ENCODE measurements at places on chromosomes 16 and 17.

DNA sequence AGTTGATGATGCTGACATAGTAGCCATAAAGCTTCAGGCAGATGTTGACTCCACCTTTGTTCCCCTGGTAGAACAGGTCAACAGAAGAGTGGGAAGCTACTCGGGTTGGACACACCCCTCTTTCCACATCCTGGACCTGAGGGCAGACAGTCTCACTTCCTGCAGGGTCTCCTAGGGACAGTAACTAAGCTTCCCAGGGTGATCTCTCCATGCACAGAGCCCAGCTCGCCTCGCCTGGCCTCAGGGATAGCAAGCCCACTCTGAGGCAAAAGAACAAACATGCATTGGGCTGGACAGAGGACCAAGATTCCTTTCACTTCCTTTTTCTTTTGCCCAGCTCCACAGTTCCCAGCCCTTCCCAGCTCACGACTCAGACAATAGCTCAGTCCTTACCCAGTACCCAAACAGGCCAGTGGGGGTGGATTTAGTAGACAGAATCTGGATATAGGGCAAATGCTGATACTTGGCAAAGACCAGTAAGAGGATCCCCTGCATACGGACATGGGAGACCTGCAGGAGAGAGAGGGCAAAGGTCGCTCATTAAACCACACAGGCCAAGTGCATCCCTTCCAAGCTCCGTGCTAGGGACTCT is 7.0 kb downstream of the INPP5K start:
- DNase-seq: no peak

DNA sequence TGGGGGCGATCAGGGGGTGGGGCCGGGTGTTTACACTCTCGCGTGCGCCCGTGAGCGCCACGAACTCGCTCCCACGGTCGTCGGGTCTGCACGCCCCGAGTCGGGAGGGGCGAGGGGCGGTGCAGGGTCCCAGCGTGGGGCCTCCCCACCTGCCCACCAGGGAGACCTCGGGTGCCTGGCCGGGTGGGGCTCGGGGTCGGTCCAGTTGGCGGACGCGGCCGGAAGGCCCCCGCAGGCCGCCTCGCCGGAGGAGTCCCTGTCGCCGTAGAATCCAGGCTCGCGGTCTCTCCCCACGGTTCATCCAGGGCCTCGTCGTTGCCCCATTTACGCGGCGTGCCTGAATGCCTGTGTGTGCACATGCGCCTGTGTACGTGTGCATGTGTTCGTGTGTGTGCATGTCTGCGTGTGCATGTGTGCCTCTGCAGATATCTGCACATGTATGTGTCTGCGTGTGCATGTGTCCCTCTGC is 510 bp upstream of the RAB40B start:
- DNase-seq: no peak

- no peak for DNase-seq
These were observed 86.7 kb downstream of the ZFHX3 start for GRCh38 chr16:72961115-72961832.

GRCh38 chr16:68267612-68268405 is 3.5 kb downstream of the SLC7A6 start:
- DNase-seq: no peak

GRCh38 chr17:77498791-77499698 is 358.3 kb downstream of the SEC14L1 start:
- no peak for DNase-seq

- no peak for DNase-seq
These were observed 417.2 kb upstream of the C16orf82 start for GRCh38 chr16:26649381-26650045.

DNA sequence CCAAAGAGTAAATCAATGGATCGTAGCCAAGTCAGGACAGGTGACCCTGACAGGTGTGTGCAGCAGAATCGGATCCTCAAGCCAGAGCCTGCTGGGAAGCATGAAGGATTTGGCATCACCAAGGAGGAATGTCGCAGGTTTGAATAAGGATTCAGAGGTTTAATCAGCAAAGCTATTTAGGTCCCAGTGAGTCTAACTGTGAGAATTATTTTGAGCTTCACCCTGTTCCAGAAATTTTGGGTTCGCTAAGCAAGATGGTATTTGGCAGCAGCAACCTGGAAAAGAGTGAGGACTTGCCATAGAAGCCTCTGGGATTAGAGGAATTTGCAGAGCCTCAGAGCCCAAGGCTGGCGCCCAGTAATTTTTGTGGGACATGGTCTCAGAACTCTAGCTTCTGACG is 173.0 kb downstream of the CCDC182 start:
- DNase-seq: no peak

- no peak for DNase-seq
These were observed 30.6 kb upstream of the CNTNAP4 start for GRCh38 chr16:76246587-76246986.

DNA sequence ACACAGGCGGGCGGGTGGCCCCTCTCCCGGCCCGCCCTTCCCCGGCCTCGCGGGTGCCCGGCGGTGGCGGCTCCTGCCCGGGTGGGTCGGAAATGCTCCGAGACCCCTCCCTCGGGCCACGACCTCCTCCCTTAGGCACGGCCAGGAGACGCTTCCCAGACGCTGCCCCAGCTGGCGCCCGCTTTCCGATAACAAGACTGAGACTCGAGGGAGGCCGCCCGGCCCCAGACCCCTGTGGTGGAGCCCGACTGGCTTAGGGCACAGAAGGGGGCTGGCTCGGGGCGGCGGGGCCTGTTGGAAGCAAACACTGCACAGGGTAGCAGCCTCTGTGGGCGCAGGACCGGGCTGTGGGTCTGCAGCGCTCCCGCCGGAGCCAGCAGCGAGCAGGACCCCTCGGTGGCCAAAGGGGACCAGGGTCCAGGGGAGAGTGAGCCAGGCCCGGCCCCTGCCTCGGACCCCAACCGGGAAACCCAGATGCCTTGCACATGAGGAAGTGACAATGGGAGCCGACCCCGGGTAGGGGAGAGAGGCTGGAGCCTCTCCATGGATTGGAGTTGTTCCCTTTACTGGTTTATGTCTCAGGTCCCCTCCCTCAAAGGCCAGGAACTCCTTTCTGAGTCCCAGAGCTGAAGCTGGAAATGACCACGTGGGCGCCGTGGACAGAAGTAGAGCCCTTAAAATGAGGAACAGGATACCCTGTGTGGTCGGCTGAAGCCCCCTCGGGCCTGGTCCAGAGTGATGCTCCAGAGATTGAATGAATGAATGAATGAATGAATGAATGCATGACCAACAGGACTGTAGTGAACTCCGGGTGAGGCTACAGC is 19.8 kb upstream of the ADCY7 start:
- no peak for DNase-seq

DNA sequence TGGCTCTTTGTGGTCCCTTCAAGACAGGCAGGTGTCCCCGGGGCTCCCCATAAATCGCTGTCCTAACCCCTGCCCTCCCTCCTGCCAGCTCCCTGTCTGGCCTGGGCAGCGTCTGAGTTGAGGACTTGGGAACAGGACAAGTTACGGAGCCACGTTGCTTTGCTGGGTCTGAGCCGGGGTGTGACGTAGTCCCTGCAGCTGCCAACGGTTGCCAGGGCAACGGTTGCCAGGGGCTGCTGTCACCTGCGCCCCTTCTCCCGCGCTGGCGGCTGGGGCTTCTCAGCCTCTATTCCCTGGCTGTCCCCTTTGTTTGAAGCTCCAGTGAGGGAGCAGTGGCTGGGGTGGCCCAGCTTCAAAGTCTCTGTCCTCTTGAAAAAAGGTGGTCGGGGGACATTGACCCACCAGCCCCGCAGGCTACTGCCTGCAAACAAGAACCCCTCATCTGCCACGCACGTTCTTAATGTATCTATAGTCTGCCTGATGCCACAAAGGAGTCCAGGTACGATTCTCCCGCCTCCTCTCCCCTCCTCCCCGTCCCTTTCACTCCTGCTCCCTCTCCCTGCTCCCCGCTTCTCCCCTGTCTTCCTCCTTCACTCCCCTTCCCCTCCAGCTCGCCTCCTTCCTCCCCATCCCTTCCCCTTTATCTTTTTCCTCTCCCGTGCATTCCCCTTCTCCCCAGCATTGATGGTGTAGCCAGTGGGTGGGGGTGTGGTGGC is 10.9 kb downstream of the ADGRG1 start:
- no peak for DNase-seq

DNA sequence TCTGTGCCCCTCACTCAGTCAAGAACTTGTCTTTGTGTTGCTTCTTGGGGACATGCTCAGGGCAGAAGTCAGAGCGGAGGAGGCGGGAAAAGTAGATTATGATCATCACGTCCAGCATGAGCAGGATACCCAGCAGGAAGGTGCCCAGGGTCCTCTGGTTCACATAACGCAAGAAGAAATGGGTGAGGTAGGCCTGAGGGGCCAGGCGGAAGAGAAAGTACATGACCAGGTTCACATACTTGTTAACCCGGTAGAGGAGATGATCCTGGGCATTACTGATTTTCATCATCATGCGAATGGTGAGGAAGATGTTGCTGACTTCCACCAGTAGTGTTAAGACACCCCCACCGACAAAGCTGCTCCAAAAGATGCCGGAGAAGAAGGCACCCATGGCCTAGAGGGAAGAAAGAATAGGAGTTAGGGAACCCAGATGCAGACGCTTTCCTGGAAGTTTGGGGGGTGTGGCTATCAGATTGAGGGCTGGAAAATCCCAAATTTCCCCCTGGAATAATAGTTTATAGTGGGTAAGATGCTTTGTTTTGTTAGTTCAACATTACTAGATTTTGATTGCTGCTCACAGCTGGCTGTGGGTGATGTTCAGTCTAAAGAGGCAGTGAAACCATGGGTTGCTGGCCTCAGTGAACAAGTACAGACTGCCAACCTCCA is 1.4 kb downstream of the TLCD1 start:
- DNase-seq: no peak

- no peak for DNase-seq
These were observed 167.4 kb upstream of the CACNG3 start for GRCh38 chr16:24088767-24089166.

DNA sequence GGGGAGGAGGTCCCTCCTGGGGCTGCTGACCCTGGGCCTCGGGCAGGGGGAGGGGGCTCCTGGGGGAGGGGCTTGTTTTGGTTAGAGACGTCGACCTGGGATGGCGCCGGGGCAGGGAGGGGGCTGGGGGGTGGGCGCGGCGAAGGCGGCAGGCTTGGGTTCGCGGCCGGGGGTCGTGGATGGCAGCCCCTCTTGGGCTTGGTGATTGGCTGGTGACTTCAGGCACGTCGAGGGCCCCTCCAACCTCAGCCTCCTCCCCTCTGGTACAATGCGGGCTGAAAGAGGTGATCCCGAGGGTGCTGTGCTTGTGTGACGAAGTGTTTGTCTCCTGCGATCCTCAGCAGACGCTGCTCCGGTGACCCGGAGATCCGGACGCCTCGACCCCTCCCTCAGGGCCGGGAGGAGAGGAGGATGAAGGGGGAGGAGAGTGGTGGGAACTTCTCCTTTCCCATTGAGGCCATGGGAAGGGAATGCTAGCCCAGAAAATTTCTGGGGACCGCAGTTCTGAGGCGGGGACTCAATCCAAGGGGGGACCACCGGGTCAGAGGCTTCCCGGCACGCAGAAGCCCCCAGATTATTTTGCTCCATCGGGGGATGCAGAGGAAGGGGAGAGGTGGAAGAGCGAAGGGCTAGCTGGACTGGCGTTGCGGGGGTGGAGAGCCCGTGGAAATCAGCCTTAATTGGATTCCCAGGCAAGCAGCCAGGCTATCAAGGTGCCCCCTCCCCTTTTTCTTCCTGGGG is 43.9 kb downstream of the RAI1 start:
- no peak for DNase-seq

DNA sequence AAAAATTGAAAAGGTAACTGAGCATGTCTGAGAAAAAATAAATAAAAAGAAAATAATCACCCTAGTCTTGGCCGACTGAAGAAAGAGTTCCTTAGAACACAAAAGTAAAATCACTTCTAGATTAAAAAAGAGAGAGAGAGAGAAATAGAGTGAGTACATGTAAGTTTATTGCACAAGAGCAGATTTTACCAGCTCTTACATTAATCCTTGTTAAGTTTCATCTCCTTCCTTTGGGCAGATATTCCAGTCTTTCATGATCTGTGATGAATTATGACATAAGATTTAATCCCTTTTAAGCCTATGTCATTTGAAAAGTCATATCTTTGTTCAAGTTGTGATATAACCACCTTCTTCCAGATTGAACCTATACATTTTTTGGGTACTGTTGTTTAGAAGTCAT is 54.8 kb downstream of the NFAT5 start:
- no peak for DNase-seq

DNA sequence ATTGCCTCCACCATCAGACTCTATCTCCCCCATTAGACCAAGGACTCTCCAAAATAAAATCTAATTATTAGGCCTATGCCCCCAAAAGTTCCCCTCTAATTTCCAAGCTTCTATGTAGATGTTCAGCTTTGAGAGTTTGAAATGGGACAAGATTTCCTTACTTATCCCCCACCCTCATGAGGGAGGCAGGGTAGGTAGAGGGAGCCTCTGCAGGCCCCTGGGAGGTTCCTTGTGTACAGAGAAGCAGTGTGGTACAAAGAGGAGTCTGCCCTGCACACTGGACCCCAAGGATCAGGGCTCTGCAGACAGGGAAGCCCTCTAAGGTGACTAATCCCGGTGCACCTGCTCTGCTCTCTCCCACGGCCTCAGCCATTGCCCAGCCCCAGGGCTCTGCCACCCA is 2.5 kb downstream of the KRT17 start:
- no peak for DNase-seq

- no peak for DNase-seq
These were observed 290.4 kb downstream of the FOXL1 start for GRCh38 chr16:86868786-86869185.

GRCh38 chr17:42920106-42920900 is 19.7 kb downstream of the G6PC1 start:
- DNase-seq: no peak

DNA sequence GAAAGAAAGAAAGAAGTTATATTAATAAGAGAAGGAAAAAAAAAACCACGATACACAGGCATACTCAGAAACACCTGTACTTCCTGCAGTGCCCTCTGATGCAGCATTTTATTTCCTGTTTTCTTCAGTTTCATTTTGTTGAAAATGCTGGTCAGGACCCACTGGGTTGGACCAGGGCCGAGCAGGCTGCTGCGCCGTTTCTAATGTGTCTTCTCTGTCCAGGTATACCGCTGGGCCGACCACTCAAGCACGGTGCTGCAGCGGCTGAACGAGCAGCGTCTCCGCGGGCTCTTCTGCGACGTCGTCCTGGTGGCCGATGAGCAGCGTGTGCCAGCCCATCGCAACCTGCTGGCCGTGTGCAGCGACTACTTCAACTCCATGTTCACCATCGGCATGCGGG is 8.3 kb downstream of the KLHL36 start:
- no peak for DNase-seq

GRCh38 chr17:8375738-8376259 is 705 bp downstream of the KRABD2 start:
- no peak for DNase-seq

- DNase-seq: no peak
These were observed 144.5 kb downstream of the CLEC16A start for GRCh38 chr16:11088831-11089230.

DNA sequence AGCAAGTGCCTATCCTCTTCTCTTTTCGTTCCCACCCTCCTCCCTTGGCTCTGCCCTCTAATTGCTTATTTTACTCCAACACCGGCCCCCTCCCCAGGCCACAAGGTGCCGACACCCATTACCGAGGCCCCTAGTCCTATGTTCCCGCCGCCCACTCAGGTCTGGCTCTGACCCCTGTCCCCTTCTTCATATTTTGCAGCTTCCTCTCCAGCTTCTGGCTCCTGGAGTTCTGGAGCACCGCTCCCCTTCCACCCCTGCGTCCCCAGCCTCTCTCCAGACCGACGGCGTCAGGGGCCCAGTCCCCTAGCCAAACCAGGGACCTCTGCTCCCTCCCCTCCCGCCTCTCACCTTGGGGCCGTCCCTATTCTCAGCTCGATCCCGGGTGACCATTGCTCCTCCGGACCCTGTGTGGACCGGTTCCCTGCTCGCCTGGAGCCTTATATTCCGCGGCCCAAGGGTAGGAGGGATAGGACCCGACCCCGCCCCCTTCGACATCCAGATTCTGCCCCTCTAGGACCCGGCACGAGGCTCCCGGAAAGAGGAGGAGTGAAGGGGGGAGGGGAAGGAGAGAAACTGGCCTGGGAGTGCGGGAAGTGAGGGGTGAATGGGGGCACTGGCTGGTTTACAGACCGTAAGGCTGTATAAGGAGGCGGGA is at the start of gene HES7:
TSS of gene HES7 (minus strand) at position 412 of the 655 bp plus-strand sequence. CDS start at position 390, 22 bp downstream.
- no peak for DNase-seq
